ENCODE measurements at places on chromosomes 2 and 18. TPM values are rescaled to one million over a fixed set of nuclear protein-coding genes. Genes with fewer than 3 reads are reported as not detected.

GRCh38 chr2:148745151-148745851 lies 100.8 kb downstream of the EPC2 start:
- DNase-seq: no peak

The ASAP2 gene
- total RNA-seq: 30.9 TPM

- DNase-seq: no peak
Observed at GRCh38 chr2:106097038-106098000, 96.8 kb downstream of the UXS1 start.

The IL36B gene
- total RNA-seq: not detected

The TMEM18 gene
- total RNA-seq: 21.3 TPM

DNA sequence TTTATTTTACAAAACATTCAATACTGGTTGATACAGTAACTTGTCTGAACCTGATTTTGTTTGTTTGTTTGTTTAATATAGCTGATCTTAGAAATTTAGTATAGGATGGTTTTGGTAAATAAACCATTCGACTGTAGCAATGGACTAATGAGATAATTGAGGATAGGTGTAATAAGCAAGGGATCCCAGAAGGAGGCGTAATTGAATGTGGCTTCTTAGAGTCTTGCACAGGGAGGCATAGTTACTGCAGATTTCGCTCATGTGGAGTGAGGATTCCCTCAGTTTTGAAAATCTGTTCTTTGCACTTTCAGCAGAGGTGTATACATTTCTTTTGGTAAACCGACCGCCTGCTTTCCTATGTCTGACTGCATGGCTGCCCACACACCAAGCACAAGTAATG lies 709.6 kb downstream of the SOCS6 start:
- DNase-seq: no peak

DNA sequence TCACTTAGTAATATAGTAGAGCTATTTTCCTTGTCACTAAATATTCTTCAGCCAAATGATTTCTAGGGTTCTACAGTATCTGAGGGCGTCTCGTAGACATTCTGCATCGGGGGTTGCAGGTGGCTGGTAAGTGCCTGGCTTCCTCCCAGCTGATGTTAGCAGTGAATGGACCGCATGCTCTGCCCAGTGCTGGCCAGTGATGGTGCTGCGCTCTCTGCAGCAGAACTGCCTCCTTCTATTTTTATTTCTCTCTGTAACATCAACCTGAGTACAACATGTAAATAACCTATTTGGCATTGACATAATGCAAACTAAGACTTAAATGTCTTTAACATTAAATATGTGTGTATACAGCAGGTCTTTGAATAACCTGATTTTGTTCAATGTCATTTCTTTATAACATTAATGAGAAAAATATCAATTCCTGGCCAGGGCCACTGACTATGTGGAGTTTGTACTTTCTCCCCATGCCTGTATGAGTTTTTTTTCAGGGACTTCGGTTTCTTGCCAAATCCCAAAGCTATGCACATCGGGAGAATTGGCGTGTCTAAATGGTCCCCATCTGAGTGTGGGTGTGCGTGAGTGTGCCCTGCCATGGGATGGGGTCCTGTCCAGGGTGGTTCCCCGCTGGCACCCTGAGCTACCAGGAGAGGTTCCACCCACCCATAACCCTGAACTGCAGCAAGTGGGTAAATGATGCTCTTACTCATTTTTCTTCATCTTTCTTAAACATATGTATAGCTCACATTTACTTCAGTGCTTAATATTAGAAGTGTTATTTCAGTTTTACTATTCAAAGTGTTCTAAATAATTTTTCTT lies 278.2 kb upstream of the EPAS1 start:
- no peak for DNase-seq

- DNase-seq: no peak
Observed at GRCh38 chr2:109517118-109517889, 96.5 kb downstream of the SEPTIN10 start.

The DSC1 gene
- total RNA-seq: not detected

The NEB gene
- 1.9 TPM for total RNA-seq

The ALLC gene
- total RNA-seq: not detected

DNA sequence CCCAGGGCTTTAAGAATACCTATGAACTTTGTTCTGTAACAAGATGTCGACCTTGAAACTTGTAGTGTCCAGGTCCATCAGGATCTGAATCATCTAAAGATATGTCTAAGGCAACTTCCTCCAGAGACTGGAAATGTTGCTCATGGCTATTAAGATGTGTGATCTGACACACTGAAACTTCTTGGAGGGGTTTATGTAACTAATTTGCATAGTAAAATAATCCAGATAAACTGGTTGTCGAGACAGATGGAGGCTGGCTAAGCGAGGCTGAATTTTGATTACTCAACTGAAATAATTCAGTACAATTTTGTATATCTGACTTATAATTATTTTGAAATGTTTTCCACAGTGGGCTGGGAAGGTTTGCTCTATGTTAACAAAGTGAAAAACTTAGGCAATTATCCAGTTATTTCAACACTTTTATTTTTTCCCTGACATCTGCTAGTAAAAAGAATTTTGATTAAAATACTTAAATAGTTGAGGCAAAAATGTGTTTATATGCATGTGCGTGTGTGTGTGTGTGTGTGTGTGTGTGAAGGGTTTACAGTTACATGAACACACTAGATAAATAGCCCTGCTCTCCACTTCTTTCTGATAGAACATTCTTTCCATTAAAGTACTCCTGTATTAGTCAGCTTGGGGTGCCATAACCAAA lies 11.4 kb upstream of the MAP3K20 start:
- DNase-seq: no peak

DNA sequence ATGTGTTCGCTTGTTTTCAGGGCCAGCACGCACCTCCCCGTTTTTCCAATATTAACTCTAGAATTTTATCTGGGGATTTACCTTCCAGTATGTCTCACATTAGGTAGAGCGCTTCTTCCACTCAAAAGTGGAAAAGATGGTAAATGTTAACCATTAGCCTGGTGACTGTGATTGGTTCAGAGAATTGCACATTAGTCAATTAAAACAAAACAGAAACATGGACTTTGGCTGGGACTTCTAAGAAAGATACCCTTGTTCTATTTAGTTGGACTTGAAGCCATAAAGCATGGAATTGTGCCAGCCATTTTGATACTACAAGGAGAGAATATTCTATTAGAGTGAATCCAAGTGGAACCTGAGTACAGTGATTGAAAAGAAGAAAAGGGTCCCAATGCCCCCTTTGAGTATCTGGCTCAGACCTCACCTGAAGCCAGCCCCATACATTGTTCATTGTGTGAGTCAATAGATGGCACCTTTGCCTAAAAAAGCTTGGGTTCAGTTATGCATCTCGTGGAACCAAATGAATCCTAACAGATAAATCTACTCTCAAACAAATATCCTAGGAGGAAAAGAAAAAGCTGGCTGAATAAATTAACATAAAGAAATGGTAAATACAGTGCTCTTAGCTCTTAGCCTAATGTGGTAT lies 354.3 kb downstream of the IRS1 start:
- no peak for DNase-seq

DNA sequence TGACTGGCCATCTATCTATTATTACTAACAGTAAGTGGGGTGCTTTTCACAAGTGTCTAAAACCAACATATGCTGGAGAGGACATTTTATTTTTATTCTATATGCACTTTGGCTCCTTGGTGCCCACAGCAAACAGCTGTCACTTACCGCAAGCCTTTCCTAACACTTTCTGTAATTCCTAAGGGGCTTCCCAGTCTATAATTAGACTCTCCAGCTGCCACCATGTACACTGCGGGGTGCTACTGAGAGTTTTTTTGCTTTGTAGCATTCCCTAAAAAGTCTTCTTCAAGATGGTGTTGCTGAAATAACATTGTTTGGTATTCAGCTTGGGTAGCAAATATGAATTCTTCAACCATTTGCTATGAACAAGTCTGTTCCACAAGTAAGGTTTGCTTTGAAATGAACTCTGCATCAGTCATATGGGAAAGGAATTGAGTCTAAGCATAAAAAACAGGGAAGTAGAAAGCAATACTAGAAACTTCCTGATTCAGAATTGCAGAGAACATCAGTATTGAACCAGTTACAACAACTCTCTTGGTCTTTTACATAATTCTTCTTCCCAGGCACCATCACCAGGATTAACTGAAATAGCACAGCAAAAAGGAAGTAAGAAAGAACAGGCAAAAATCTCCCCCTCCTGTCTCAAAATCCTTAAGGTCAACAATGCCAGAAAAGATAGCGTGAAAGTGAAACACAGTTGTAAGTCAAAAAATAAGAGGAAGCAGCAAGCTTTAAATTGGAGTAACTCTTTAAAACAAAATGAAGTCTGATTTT lies 28.6 kb downstream of the EPB41L3 start:
- no peak for DNase-seq

DNA sequence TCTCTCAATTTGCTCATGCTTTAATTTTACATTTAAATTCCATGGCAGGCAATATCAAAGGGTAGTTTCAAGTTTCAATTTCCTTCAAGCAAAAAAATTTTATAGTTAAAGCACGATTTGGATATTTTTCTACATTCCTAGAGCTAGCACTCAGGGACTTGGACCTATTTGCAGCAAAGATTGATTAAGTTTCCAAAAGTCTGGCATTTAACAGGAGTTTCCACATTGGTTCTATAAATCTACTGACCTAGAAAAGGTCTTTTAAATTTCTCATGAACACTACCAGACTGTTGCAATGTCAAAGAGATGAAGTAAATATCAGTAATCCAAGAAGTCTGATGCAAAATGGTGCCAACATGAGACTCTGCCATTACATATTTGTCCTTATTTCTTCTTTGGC lies 253.7 kb upstream of the LINC00305 start:
- DNase-seq: no peak

Data from upper lobe of right lung (tissue), 1 donor.